Anterior cingulate cortex (tissue), 58 donors: ENCODE measurements at places on chromosomes 3 and 15.
A peak's percentile ranks its signal among the peaks of the same experiment; 100 is the strongest.

DNA sequence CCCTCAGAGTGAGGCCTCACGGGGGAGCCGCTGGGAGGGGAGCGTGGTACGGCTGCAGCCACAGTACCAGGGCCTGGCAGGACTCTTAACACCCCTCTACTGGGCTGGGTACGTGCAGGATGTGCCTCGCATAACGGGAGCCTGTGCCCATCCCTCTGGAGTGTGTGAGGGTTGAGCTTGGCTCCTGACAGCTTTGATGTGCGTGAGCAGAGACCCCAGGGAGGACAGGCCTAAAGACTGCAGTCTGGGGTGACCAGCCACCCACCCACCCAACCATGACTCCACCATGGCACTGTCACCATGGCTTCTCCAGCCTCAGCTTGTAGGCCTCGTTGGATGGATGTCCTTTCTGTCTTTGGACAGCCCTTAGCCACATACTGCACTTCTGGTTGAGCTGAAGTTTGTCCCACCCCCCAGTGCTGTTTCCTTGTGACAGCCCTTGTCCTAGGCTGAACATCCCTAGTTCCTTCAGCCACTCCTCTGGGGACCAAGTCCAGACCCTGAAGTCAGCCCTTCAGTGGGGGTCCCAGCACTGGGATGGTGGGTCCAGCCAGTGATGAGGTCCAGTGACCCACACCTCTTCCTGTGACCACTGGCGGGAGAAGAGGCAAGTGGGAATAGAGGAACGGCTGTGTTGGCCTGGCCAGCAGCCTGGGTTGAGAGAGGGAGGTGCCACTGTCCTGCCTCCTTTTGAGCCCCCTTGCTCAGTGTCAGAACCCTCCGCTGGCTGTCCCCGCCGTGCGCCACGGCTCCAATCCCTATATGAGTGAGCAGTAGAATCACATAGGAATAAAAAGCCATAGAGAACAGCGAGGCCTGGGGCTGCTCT is 6.1 kb downstream of the GLYCTK start:
- DNase-seq: no peak

- no peak for DNase-seq
These were observed 135.8 kb downstream of the CPNE4 start for GRCh38 chr3:131899021-131899420.

- no peak for DNase-seq
These were observed 119.0 kb upstream of the DLG1 start for GRCh38 chr3:197417441-197417840.

- DNase-seq: no peak
These were observed 143.9 kb upstream of the UMPS start for GRCh38 chr3:124586126-124587052.

- peak; percentile 51 for DNase-seq
These were observed 1122.0 kb downstream of the ROBO1 start for GRCh38 chr3:78645628-78646310.

- no peak for DNase-seq
These were observed 39.5 kb downstream of the GOLGA6A start for GRCh38 chr15:74042603-74043424.

- DNase-seq: no peak
These were observed 14.9 kb upstream of the ALDH1A2 start for GRCh38 chr15:58080398-58080797.

GRCh38 chr15:44157679-44158078 is 37.4 kb downstream of the FRMD5 start:
- no peak for DNase-seq

DNA sequence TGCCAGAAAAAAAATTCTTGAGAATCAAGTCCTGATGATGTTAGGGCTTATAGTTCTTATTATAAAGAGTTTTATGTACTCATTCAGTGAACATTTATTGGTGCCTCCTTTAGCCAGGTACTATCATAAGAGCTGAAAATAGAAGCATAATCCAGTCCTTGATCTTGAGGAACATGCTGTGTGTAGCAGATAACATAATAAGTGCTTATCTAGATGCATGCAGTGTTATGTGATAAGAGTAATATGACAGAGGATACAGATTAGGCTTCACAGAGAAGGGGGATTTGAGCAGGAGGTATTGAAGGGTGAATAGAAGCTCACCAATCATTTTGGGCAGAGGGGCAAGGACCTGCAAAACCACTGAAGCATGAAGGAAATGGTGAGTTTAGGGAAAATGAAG is 1.1 kb downstream of the CCR2 start:
- DNase-seq: no peak

- no peak for DNase-seq
These were observed 12.2 kb downstream of the TGM4 start for GRCh38 chr3:44886561-44886960.

GRCh38 chr3:80060664-80061063 is 292.9 kb upstream of the ROBO1 start:
- DNase-seq: no peak

DNA sequence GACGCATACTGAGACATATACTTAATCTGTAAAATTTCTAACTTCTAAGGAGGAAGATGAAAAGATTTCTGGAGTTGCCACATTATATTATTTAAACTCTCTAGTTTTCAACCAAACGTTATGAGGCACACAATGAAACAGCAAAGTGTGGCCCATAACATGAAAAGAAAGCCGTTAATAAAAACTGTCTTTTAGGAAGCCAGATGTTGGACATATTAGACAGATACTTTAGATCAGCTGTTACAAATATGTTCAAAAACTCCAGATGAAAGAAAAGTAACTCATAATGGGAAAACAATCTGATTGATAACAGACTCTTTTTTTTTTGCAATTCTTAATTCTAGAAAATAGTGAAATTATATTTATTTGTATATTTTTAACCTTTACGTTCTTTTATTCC is 34.3 kb downstream of the ADAMTSL3 start:
- no peak for DNase-seq

GRCh38 chr3:54243056-54243931 is 120.9 kb downstream of the CACNA2D3 start:
- no peak for DNase-seq

- DNase-seq: no peak
These were observed 461.1 kb upstream of the TBL1XR1 start for GRCh38 chr3:177658354-177658753.

GRCh38 chr3:144463911-144464310 is 492.3 kb downstream of the DIPK2A start:
- DNase-seq: no peak

- peak; percentile 40 for DNase-seq
These were observed 44.8 kb downstream of the ANP32A start for GRCh38 chr15:68775671-68776476.

GRCh38 chr15:73325191-73325861 is 43.4 kb downstream of the HCN4 start:
- DNase-seq: no peak

DNA sequence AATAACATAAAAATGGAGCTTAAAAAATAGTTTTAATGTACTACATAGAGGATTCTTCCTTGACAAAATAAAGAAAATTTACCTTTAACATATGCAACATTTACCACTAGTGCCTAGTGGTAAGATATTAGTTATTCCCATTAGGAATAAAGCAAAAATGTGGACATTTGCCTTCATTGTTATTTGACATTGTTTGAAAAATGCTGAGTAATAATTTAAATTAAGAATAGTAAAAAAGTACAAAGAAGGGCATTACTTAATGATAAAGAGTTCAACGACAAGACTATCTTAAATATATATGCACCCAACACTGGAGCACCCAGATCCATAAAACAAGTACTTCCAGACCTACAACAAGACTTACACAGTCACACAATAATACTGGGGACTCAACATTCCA is 125.7 kb downstream of the POLR2M start:
- no peak for DNase-seq

DNA sequence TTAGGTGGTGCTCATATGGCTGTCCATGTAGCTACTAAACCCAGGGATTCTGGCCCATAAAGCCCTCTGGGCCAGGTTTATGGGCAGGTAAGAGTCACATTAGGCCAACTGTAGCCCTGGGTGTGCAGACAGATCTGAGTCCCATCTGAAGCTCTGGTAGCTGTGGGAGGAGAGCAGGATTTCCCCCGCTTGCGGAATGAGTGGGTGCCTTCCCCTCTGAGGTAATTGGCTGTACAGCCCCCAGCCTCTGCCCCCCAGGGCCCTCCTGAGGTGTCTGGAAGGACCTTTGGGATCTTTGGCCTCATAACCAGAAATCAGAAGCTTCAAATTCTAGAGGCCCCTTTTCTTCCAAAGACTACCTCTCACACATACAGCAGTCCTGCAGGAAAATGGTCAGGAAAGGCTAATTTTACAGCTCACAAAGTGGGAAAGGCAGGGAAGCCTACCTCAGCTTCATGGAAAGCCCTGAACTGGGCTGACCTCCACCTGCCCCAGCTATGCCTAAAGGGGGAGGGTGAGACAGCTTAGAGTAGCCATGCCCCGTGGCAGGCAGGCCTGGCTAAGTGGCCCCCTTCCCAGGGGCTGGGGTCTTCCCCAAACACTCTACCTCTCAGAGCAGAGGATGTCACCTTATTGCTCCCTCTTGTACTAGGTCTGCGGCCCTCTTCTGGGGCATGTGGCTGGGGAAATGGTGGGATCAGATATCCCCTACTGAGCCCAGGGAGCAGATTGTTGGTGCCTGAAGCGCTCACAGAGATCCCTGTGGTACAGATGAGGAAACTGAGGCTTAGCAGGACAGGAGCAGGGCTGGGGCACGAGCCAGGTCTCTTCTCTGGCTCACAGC is 16.8 kb downstream of the HEMK1 start:
- no peak for DNase-seq

- DNase-seq: no peak
These were observed 22.1 kb downstream of the PLOD2 start for GRCh38 chr3:146138902-146139301.

GRCh38 chr3:145898487-145898886 is 262.5 kb downstream of the PLOD2 start:
- no peak for DNase-seq

- peak; percentile 20 for DNase-seq
These were observed 16.2 kb downstream of the NISCH start for GRCh38 chr3:52471371-52472238.

- no peak for DNase-seq
These were observed 147.6 kb upstream of the HACD2 start for GRCh38 chr3:123732447-123732846.

GRCh38 chr3:57150113-57150581 is 15.0 kb downstream of the IL17RD start:
- no peak for DNase-seq

GRCh38 chr3:50656417-50657195 is 18.1 kb upstream of the DOCK3 start:
- no peak for DNase-seq

- DNase-seq: no peak
These were observed 48.1 kb downstream of the HSPBAP1 start for GRCh38 chr3:122745369-122746021.

- no peak for DNase-seq
These were observed 157.0 kb downstream of the CHST2 start for GRCh38 chr3:143276592-143276991.

- DNase-seq: no peak
These were observed 362.5 kb upstream of the ZNF717 start for GRCh38 chr3:76147846-76148245.

DNA sequence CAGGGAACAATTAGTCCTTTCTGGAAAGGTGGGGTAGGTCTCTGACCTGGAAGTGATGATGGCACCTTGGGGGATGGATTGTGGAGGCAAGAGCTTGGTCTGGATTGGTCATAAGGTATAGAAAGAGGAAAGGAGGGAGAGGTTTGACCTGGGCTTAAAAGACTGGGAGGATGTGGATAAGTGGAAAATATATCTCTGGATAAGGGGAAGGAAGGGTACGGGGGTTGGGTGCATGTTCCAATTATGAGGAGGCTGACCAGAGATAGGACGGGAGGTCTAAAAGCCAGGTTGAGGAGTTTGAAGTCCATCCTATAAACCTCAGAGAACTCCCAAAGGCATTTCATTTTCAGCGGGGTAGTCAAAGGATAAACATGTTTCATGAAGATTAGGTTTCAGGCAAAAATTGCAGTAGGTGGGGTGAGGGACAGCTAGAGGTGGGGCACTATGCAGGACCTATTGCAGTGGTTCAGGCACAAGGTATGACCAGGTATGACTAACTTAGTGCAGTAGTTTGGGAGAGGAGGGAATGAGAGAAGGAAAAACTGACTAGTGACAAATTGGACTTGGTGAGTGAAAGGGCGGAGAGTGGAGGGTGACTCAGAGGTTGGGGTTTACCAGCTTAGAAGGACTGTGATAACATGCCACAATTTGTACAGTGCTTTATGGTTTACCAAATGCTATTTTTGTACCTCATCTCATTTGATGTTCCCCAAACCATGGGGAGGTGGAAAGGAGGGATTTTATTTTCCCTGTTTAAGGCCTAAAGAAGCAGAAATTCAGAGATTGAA is 10.7 kb downstream of the PDE8A start:
- no peak for DNase-seq

- no peak for DNase-seq
These were observed 267.7 kb upstream of the LMCD1 start for GRCh38 chr3:8233938-8234337.

DNA sequence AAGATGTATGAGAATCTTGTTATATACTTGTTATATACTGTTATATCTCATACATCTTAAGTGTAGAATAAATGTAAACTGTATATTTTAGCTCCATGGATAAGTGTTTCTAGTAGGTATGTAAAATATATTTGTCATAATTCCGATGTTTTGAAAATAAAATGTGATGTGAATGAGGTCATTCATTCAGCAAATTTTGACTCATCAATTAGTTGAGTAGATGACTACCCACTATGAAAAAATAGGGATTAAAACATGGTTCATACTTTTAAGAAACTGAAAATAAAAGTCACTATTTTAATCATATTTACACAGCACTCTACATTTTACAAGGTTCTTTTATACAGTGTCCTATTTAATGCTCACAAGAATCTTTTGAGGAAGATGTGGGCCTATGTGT is 28.4 kb upstream of the CNTN3 start:
- DNase-seq: no peak

- no peak for DNase-seq
These were observed 530.8 kb upstream of the BCHE start for GRCh38 chr3:166367947-166368533.
